ENCODE measurements at places on chromosomes 13 and 19.

GRCh38 chr13:35557475-35557874 lies 81.0 kb upstream of the MAB21L1 start:
- no peak for DNase-seq

DNA sequence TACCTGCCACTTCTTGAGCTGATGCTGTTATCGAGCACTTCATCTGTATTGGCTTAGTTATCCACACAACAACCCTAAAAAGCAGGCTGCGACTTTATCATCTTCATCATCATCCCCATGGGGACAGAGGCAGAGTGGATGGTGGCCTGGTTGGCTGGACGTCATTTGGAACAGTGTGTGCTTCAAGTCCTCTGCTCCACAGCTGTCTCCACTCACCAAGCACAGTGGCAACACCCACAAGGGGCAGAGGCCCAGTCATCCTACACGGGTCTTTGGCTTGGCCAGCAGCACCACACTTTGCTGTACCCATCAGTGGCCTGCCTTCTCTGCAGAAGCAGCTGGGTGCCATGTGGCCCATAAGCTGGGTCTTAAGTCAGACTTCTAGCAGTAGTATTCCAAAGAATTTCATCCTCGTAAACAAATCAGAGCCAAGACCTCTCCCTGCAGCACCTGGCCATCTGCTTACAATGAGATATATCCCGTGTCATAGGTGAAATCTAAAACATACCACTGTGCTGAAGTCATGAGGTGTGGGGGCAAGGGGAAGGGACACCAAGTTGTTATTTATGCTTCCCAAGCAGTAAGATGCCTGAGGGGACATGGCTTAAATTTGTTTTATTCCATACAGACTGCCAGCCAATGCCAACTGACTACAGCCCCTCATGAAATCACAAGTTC lies 47.9 kb upstream of the EPHX3 start:
- DNase-seq: no peak

- DNase-seq: peak; percentile 54
Observed at GRCh38 chr13:99312493-99312883, 5.3 kb upstream of the GPR183 start.

DNA sequence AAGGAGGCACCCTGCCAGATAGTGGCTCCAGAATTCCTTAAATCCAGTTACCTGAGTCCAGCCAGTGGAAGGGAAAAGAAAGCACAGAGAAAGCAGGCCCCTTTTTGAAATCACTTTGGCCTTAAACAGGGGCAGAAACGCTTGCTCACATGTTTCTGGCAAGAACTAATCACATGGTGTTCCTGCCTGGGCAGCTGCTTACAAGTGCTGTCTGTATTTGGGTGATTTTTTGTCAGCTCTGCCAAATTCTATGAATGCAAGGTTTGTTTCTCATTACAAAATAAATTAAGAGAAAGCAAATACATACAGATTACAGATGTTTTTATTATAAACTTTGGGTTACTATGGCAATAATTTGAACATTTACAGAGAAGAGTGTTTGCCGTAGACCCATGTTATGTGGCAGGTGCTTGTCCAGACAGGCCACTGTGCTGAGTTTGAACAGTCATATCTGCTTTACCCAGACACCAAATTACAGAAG lies 1237.8 kb downstream of the SLITRK5 start:
- DNase-seq: no peak

DNA sequence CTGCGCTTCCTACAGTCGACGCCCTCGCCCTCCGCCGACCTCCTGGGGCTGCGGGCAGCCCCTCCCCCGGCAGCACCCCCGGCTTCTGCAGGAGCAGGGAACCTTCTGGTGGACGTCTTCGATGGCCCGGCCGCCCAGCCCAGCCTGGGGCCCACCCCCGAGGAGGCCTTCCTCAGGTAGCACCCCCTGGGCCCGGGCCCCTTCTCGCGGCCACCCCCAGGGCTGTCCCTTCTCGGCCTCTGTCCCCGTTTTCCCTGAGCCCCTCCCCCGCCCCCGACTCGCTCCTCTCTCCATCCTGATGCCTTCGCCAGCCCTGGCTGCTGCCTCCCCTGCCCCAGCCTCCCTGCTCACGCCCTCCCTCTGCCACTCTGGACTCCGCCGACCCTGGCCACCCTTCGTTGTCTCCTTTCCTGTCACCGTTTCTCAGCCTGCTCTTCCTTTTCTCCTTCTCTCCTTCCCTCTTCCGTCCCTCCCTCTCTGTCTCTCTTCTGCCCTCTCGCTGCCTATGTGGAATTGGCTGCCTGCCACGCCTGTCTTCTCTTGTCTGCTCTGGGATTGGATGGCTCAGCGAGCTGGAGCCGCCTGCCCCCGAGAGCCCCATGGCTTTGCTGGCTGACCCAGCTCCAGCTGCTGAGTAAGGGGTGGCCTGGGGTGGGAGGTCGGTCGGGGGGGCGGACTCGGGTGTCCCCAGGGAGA lies 11.0 kb downstream of the FUZ start:
- peak; percentile 72 for DNase-seq

DNA sequence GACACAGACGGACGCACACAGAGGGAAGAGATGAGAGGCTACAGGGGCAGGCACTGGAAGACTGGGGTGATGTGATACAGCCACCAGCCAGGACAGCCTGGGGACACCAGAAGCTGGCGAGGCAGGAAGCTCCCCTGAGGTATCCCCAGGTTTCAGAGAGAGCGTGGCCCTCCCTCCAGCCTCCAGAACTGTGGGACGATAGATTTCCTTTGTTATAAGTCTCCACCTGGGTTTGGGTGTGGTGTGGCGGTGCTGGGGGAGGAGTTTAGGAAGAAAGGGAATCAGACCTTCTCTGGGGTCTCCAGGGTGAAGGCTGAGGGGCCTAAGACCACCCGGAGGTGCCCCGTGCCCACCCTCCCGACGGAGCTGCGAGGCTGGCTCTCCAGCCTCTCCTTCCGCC lies 2.7 kb upstream of the ASPDH start:
- no peak for DNase-seq

GRCh38 chr13:39036212-39036611 lies 1.7 kb downstream of the PROSER1 start:
- DNase-seq: no peak

- no peak for DNase-seq
Observed at GRCh38 chr19:14632286-14632685, 42.4 kb downstream of the ADGRE3 start.

- DNase-seq: no peak
Observed at GRCh38 chr19:18736415-18737336, 53.2 kb downstream of the CRTC1 start.

DNA sequence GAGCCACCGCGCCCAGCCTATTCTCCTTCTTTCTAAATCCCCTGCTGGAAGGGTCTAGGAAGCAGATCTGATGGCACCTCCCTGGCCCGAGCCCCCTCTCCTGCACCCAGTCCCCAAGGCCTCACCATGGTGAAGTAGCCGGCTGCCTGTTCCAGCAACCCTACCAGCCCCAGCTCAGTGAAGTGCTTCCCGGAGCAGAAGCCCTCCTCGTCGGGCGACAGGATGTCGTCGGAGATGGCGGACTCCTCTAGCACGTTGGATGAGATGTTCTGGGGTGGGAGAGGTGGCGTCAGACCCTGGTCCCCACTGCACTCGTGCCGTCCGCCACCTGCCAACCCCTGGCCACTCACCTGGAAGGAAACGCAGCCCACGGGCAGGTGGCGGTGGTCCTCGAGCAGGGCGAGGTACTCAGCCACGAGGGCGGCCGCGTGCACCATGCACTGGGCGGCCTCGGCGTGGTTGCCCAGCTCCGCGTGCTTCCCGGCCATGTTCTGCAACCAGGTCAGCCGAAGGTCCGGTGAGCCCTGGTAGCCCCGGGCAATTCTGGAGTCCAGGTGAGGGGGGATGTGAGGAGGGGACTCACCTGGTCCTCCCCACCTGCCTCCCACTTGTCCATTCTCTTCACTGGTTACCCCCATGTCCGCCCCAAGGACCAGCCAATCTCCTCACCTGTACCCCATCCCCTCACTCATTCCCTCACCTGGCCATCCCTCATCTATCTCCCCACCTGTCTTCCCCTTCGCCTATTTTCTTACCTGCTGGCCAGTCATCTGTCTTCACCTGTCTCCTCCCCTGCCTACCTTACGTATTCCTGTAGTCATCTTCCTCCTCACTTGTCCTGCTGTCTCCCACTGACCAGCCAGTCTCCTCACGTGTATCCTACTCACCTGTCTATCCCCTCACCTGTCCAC lies 11.5 kb upstream of the KANK2 start:
- DNase-seq: no peak

DNA sequence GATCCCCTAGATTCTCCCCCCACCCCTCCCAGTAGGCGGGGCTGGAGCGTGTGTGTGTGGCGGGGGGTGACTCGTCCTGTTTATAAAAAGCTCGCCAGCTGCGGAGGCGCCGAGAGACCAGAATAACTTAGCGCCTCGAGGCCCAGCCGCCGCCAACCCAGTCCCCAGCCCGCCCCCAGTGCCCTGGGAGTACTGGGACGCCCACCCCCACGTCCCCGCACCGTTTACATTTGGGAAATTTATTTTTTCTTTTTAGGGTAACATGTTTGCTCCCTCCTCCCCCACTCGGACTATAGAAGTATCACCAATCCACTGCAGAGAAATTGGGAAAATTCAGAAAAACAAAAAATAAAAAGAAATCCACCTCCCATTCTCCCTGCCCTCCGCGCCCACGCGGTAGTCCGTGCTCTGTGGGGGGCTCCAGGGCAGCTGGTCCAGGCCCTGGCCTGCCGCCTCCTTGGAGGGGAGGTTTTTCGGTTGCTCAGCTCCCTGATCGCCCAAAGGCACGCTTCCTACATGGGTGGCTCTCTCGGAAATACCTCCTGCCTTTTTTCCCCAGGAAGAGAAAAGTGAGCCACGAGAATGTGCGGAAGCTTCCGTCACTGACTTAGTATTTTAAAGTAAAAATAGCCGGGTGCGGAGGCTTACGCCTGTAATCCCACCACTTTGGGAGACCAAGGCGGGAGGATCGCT lies 1.5 kb upstream of the RAB3A start:
- peak; percentile 70 for DNase-seq

GRCh38 chr19:47069795-47070194 lies 21.4 kb upstream of the TMEM160 start:
- DNase-seq: no peak

DNA sequence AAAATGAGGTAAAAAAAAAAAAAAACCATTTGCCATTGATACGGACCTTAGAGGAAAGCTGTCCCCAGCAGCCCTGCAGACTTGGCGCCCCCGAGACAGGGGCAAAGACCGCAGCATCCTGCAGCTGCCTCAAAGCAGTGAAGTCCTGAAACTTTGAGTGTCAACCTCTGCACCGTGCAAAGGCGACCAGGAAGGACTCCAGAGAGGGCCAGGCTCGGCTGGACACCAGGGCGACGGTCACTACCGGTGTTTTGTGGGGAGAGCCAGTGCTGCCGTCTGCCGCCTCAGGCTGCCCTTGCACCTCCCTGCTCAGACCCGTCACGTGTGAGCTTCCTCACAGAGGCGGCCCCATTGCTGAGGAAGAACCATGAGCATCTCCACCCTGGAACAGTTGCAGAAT lies 146.7 kb upstream of the SPACA7 start:
- no peak for DNase-seq

DNA sequence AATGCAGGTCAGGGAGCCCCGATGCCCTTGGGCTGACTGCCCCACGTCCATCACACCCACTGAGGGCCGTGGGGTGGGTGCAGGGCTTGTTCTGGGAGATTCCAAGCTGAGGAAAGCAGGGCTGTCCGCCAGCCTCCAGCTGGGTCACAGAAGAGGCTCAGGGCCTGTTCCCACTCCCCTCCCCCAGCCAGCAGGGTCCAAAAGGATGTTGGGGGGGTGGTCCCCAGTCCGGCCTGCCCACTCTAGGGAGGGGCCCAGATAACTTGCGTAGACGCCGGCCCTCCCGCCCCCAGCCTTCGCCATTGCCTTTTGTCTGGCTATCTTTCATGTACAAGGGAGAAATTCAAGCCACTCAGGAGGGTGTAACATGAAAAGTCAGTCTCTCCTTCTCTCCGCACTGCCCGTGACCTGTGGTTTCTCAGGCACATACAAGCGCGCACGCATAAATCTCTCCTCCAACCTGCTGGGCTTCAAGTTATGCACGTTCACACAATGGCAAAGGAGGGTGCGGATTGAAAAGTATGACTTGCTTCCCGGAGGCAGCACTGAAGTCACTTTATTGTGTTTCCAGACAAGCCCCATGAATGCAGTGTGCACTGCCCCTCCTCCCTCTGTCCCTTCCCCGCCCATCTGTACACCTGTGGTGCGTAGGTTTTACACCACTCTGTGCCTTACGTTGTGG lies 20.2 kb downstream of the CARM1 start:
- no peak for DNase-seq

DNA sequence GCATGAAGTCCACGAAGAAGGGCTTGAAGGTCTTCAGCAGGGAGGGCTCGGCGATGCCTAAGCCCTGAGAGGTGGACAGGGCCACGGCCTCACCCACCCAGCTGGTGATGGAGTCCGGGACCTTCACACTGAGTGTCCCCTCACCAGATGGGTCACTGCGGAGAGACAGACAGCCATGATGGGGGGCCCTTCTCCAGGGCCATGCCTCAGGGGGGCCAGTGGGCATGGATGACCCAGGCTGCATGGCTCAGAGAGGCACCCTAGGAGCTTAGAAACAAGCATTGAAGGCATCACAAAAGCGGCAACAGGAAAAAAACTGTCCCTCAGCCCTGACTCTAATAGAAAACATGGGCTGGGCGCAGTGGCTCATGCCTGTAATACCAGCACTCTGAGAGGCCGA lies 63.2 kb downstream of the F2RL3 start:
- no peak for DNase-seq

DNA sequence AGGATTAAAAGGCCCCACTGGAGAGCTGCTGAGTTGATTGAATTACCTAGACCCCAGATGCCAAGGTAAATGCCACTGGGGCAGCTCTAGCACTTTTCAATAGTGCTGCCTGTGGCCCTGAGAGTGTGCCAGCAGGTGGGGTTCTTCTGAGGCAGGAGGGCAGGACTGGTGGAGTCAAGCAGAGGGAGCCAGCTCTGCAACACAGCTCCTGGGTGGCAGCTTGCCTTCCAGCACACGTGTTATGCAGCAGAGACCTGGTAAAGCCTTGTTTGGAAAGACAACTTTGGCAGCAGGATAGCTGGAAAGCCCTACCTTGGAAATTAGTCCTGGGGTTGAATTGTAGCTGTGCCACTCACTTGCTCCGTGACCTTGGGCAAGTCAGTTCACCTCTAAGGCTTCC lies 306.6 kb downstream of the ATP8A2 start:
- DNase-seq: no peak

- DNase-seq: no peak
Observed at GRCh38 chr19:55483706-55484592, 1.0 kb upstream of the NAT14 start.

DNA sequence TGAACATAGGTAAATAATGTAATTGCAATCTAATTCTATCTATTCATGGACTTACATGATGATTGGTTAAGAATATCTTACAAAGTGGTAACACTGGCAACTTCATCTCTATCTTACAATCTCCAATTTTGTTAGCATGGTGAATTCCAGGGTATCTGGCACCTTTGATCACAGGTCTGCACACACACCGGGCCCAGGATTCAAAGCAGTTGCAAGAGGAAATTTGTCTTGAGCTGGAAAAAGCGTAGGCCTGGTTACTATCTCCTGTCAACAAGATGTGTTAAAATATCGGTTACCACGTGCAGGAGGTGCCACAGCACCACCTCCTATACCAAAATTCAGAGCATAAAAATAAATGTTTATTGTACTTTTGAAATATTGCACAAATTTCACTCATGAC lies 2428.4 kb downstream of the PCDH9 start:
- DNase-seq: no peak
